NCI-H748 treated with DMSO at 0.1 percent for 48 hours (cell line): ENCODE measurements at places on chromosomes 4 and X.

GRCh38 chr4:16705341-16705740, 193.1 kb downstream of the LDB2 start:
- DNase-seq: no peak

DNA sequence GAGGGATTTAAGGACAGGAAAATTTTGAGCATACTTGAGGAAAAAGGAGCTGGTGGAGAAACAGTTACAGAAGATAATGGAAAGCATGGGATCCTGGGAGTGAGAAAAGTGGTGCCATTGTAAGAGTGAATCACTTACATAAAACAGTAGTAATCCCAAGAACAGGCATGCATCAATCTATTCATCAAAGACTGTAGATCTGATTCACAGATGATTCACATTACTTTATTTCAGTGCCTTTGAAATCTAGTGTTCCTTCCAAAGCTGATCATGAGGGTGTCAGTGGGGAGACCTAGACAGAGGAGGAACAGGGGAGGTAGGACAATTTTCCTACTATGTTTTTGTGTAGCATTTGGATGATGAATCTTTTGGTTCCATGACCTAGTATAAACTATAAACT, 102.7 kb downstream of the TAB3 start:
- DNase-seq: no peak

GRCh38 chrX:64093761-64094160, 111.7 kb downstream of the AMER1 start:
- no peak for DNase-seq

GRCh38 chr4:108385076-108385475, 216.3 kb upstream of the LEF1 start:
- no peak for DNase-seq

- DNase-seq: no peak
These were observed 5.1 kb downstream of the ANXA3 start for GRCh38 chr4:78556665-78557064.

GRCh38 chr4:15906020-15906443, 32.5 kb downstream of the FGFBP1 start:
- peak; percentile 11 for DNase-seq

DNA sequence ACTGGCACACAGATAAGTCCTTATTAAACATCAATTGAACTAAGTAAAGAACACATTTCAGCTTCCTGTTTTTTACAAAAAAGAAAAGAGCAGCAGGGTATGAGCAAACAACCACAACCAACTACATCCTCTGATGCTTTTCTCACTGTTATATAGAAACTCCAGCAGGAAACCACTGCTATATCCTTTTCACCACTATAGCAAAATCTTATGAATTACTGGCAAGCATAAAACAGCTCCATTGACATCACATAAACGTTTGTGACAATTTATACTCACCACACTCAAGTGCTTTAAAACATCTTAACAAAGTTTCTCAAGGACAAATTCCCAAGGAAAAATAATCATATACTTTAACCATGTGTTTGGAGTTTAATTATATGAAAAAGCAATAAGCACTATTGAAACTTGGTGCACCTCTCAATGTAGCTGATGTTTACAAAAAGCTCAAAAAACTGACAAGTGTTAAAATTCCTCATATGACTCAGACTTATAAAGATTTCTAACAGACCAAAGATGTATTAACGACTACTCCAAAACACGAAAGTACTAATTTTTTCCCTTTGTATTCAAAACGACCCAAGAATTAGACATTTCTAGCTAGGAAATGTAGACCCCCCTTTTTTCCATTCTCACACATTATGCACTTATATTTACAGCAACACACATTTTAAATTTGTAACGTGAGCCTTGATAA, 12.9 kb downstream of the GPRIN3 start:
- peak; percentile 47 for DNase-seq

DNA sequence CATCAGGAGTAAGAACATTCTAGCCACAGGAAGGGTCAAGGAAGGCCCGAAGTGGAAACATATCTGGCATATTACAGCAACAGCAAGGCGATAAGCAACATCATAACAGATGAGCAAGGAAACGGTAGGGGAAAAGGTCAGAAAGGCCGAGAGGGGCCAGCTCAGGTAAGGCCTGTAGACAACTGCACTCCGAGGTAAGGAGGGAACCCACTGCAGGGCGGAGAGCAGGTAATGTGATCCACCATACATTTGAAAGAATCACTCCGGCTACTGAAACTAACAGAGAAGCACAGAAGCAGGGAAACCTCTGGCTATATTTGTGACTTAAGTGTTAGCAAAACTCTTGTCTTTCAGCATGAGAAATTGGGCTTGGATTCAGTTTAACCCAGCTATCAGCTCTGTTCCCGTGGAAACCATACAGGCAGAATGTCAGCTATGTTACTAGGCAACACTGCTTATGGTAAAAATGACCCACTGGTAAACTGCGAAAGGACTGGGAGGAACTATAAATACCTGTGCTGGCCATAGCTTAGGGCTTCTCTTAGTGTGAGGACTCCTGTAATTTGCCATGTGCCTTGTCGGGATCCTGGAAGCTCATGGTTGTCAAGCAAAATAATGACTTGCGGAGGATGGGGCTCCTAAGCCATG, 31.0 kb downstream of the FRYL start:
- DNase-seq: no peak

DNA sequence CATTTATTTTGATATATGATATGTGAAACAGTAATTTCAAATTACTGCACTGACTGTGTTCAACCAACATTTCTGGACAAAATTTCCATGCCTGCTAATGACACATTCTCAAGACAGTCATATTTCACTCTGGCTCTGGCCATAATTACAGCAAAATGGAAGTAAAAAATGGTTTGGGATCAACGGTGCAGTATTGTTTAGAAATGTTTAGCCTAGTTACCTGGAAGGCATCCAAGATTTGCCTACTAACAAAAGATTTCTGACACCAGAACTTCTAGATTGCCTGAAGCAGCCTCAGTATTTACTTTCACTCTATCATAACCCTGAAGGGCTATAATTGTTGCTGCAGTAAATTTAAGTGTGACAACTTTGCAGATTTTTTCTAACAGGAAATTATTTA, 416.3 kb downstream of the PCDH10 start:
- peak; percentile 79 for DNase-seq

DNA sequence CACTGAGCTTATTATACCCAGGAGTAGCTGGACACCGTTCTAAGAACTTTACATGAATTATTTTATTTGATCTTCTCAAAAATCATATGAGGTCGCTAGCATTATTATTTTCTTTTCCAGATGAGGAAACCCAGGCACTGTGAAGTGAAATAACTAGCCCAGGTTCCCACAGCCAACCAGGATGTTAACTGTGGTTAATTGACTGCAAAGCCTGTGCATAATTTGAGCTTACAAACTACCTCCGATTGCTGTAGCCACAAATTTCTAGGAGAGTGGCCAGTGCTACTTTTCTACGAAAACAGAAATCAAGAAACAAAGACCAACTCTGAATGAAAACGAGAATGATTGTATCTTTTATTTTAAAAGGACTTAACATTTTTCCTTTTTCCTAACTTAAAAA, 27.2 kb downstream of the SPRY1 start:
- DNase-seq: no peak

- no peak for DNase-seq
These were observed 55.1 kb downstream of the UGT8 start for GRCh38 chr4:114653675-114654074.

DNA sequence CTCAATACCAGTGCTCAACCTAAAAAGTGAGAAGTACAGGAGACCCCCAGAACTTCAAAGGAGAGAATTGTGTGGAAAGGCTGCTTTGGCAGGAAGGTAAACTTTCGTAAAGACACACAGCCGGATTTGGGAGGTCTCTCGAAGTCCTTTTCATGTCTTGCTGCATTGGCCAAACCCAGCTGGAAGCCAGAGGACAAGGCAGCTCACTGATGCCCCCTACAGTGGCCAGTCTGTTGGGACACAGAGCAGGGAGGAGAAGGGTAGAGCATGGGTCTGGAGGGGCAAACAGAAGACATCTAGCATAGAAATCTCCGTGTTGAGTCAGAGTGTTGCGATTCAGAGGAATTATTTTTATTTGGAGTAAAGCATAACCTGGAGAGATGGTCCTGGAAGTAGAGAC, 198.9 kb downstream of the ANK2 start:
- DNase-seq: no peak

GRCh38 chr4:80206521-80207171, 9.3 kb downstream of the PRDM8 start:
- no peak for DNase-seq

DNA sequence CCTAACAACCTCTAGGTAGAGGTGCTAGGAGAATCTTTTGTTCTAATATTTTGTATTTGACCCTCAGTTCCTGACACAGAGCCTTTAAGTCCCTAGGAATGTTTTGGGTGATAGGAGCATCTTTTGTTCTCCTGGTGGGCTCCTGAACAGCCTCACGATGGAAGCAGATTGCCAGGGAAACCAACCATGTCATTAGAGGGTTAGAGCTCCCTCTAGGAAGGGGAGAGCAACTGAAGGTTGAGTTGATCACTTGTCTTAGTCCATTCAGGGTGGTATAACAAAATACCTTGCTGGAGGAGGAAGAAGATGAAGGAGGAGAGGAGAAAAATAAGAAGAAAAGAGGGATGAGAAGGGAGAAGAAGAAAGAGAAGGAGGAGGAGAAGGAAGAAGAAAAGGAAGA, 9.2 kb downstream of the VCX start:
- no peak for DNase-seq

DNA sequence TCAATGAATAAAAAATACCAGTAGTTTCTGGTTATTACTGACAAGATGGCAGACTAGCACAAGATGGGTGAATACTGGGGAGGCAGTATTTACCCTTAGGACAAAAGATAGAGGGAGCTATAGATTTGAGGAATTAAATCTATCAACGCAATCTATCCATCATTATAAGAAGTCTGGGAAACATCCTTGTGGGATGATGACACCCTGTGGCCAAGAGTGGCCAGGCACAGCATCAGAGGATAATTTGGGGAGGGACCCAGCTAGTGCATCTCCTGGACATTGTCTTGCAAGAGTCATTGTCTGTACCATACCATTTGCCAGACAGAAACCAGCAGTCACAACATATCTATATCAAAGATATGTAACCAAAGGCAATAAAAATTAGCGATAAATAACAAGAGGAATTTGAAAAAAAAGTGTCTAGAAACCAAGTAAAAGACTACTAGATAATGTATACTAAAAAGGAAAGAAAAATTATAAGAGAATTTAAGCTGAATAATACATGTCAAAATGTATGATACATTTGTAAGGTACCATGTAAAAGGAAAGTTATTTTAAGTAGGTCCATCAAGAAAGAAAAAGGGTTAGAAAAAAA, 22.9 kb downstream of the KCTD8 start:
- DNase-seq: peak; percentile 24

- DNase-seq: no peak
These were observed 16.8 kb downstream of the KDM6A start for GRCh38 chrX:44889824-44890223.

DNA sequence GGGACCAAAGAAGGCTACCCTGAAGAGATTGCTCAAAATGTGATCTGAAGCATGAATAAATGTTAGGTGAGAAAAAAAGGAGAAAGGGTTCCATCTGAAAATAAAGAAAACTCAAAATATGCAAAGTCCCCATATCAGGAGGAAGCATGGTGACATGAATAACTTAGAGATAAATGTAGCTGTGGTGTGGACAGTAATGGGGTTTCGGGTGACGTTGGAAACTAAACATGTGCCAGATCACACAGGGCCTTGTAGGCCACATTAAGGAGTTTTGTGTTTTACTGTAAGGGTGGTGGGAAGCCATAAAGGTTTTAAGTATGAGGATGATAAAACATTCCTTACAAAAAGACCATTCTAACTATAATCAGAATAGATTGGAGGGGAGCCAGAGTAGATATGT, 40.3 kb upstream of the ACSL4 start:
- no peak for DNase-seq
